ENCODE measurements at places on chromosomes 5 and 9. TPM values are rescaled to one million over a fixed set of nuclear protein-coding genes. Genes with fewer than 3 reads are reported as not detected.

The CCNJL gene
- total RNA-seq: not detected

The SPINK13 gene
- total RNA-seq: not detected

The PRSS3 gene
- total RNA-seq: not detected

The MYMK gene
- not detected for total RNA-seq

The PPP3R2 gene
- not detected for total RNA-seq

The EIF4E1B gene
- total RNA-seq: not detected

The DNAH5 gene
- total RNA-seq: not detected

The PCA3 gene
- total RNA-seq: not detected

The CD14 gene
- total RNA-seq: not detected

The PCDHGB2 gene
- 0.28 TPM for total RNA-seq

The SOX30 gene
- total RNA-seq: 2.0 TPM

GRCh38 chr9:129436751-129437625 is 183.9 kb downstream of the C9orf50 start:
- H3K27me3 ChIP-seq: peaks cover 49% of the 10 kb centered on the region
- H3K4me1 ChIP-seq: peaks cover 20% of the 10 kb centered on the region
- peak; percentile 44 for DNase-seq
- H3K27ac ChIP-seq: no peak overlapping the region

GRCh38 chr9:28365728-28366127 is 792.4 kb upstream of the C9orf72 start:
- H3K36me3 ChIP-seq: no peaks in the 10 kb centered on the region
- H3K27me3 ChIP-seq: no peaks in the 10 kb centered on the region
- H3K4me3 ChIP-seq: no peak overlapping the region
- H3K4me1 ChIP-seq: no peaks in the 10 kb centered on the region

- no peak for DNase-seq
- H3K4me1 ChIP-seq: no peaks in the 10 kb centered on the region
- peaks cover 36% of the 10 kb centered on the region for H3K27me3 ChIP-seq
- H3K4me3 ChIP-seq: no peak overlapping the region
Observed at GRCh38 chr5:145903113-145903512, 30.3 kb upstream of the GRXCR2 start.

- no peaks in the 10 kb centered on the region for H3K36me3 ChIP-seq
- DNase-seq: no peak
- H3K4me3 ChIP-seq: no peak overlapping the region
- no peaks in the 10 kb centered on the region for H3K4me1 ChIP-seq
- H3K27me3 ChIP-seq: no peaks in the 10 kb centered on the region
Observed at GRCh38 chr5:31393126-31393525, 138.8 kb downstream of the DROSHA start.

DNA sequence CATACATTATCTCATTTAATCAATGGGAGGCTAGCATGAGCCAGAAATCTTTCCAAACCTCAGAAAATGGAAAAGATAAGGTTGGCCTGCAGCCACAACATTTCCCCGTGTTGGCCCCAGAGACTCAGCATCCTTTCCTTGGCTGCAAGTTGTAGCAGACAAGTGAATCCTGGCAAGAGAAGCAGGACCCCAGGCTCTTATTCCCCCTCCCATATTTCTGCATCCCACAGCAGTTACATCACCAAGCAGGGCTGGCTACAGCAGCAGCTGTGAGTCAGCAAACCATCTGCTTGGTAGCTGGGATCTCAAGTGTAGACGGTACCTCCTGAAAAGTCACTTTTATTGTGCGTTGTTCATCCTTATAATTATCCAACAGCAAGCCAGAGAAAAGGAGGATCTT is 212.4 kb downstream of the GNA14 start:
- H3K4me1 ChIP-seq: peaks cover 6% of the 10 kb centered on the region
- H3K4me3 ChIP-seq: no peak overlapping the region
- no peak for DNase-seq
- peaks cover 6% of the 10 kb centered on the region for H3K27me3 ChIP-seq
- no peak overlapping the region for H3K27ac ChIP-seq
- no peaks in the 10 kb centered on the region for H3K36me3 ChIP-seq

- H3K4me3 ChIP-seq: no peak overlapping the region
- H3K27me3 ChIP-seq: peaks cover 75% of the 10 kb centered on the region
- no peak overlapping the region for H3K27ac ChIP-seq
- H3K36me3 ChIP-seq: no peaks in the 10 kb centered on the region
- DNase-seq: no peak
Observed at GRCh38 chr5:72172786-72173185, 65.5 kb downstream of the MAP1B start.

DNA sequence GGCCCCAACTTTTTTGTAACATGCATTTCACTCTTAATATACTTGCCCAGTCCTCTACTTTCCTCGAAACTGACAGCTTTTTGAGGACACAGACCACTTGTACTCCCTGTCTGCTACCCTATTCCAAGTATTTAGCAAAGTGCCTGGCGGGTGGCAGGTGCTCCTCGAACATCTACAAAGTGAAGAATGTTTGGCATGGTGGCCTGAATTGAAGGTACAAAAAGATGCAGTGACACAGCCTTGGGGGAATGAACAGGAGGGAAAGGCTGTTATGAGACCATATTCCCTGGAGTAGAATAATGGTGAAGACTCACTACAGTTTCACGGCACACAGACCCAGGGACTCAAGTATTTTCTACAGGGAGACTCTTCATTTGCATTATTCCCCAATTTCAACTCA is 590.9 kb downstream of the PRELID2 start:
- no peak for DNase-seq
- no peaks in the 10 kb centered on the region for H3K27me3 ChIP-seq
- H3K4me3 ChIP-seq: no peak overlapping the region
- no peak overlapping the region for H3K27ac ChIP-seq

DNA sequence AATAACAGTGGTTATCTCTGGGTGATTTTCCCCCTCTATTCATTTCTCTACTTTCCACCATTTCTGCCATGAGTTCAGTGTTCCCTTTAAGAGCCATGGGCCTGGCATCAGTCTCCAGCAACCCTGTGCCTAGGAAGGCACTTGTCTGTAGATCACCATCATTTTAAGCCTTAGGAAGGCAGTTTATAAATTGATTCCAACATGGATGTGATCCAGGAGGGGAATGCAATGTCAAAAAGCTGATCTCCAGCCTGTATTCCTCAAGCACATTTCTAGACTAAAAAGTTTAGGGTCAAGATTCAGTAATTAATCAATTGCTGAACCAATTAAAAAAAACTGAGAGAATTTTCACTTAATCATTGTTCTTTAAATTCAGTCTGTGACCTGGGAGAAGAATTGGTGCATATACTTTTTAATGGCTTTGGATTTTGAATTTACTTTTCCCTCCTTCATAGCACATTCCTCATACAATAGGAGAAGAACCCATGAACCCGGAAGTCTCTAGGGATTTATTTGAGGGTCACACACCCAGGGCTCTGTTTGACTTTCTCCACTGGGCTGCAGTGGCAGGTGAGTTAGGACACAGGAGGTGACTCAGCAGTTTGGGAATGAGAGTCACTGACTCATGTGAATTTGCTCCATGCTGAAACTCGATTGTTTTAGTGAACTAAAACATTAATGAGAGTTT is 6.1 kb upstream of the ERMP1 start:
- H3K4me1 ChIP-seq: peaks cover 49% of the 10 kb centered on the region
- DNase-seq: no peak
- no peak overlapping the region for H3K4me3 ChIP-seq
- H3K36me3 ChIP-seq: peaks cover 2% of the 10 kb centered on the region
- H3K27me3 ChIP-seq: peaks cover 13% of the 10 kb centered on the region

- no peak for DNase-seq
- H3K27ac ChIP-seq: no peak overlapping the region
- H3K27me3 ChIP-seq: peaks cover 39% of the 10 kb centered on the region
- H3K4me1 ChIP-seq: no peaks in the 10 kb centered on the region
Observed at GRCh38 chr5:35194635-35195471, 35.4 kb downstream of the PRLR start.

GRCh38 chr5:139745800-139746690 is 49.6 kb upstream of the PSD2 start:
- no peaks in the 10 kb centered on the region for H3K36me3 ChIP-seq
- H3K27me3 ChIP-seq: peaks cover 28% of the 10 kb centered on the region
- H3K27ac ChIP-seq: no peak overlapping the region
- H3K4me3 ChIP-seq: peak overlapping the region; percentile 98

GRCh38 chr5:123012321-123012720 is 24.2 kb downstream of the PPIC start:
- no peak for DNase-seq
- no peak overlapping the region for H3K4me3 ChIP-seq
- H3K27me3 ChIP-seq: no peaks in the 10 kb centered on the region
- H3K27ac ChIP-seq: no peak overlapping the region
- H3K4me1 ChIP-seq: no peaks in the 10 kb centered on the region

Data from activated T-cell treated with anti-CD3 and anti-CD28 coated beads, Interleukin-2, amount 50 U/mL, for 72 hours (primary cell).